Posterior vena cava (tissue), 2 donors: ENCODE measurements at places on chromosomes 12 and 14. TPM values are rescaled to one million over a fixed set of nuclear protein-coding genes. Genes with fewer than 3 reads are reported as not detected.

The LRP1-AS gene
- not detected for total RNA-seq

The RPGRIP1 gene
- 0.10 TPM for total RNA-seq

The B3GNT4 gene
- 0.10 TPM for total RNA-seq

The POTEG gene
- not detected for total RNA-seq

The KRT78 gene
- total RNA-seq: not detected

The SLCO1B1 gene
- not detected for total RNA-seq

DNA sequence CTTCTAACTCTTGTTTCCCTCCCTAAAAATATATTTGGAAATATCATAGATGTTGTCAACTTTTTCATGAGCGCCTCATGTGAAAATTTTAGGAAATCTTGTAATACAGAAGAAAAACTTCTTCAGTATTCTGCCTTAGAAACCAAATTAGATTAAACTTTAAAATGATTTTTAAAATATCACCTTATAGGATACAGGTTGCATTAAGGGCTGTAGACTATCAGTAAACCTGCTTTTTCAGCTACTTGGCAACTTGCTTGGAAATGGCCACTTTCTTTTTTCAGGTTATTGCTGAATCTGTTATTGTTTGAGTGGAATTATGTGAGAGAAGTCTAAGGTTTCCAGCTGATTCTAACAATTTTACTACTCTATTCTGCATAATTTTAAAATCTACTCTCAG is 9.1 kb downstream of the EID3 start:
- no peak for DNase-seq

GRCh38 chr12:131364903-131365820 is 345.7 kb upstream of the SFSWAP start:
- peak; percentile 45 for DNase-seq

DNA sequence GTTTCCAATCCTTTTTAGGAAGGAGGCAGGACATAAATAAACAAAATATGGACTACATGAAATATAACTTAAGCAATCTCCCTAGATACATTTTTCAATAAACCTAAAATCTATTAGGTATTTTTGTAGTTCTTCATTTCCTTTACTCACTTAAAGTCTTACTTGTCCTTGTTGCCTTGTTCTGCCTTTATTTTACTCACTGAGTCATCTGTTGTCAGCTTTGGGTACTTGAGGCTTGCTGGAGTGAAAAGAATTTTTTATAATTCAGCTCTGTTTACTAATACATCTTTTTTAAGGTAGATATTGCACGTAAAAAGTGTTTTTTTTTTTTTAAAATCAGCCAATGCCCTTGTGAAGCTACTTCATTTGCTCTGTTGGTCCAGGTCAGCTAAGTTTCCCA is 216.2 kb downstream of the PELI2 start:
- DNase-seq: no peak

DNA sequence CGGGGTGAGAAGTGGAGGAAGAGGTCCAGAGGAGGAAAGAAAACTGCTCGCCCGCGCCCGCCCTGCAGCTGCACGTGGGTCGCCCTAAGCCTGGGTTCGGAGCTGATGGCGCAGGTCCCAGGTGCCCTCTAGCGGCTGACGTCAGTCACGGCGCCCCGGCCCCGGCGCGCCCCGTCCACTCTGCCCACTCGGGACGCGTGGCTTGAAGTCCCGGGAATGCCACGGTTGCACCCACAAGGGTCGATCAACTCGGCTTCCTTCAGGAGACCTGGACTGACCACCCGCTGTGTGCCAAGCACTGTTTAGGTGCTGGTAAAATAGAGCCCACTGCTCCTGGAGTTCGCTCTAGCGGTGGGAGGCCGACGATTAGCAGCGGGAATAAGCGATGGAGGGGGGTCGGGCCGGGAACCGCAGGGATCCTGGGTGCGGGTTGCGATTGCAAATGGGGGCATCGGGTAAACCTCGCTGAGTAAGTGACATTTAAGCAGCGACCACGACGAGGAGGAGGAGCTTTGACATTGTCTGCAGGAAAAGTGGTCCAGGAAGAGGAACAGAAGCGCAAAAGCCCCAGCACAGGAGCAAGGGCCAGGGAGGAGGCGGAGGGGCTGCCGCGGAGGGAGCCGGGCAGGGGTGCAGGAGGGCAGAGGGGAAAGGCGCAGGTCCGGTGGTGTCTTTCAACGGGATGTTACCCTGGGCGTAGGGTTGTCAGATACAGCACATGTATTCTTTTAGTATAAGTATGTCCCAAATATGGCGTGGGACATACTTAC is 5.1 kb upstream of the ZNF839 start:
- peak; percentile 96 for DNase-seq

- no peak for DNase-seq
Observed at GRCh38 chr12:53078425-53079225, 565 bp downstream of the SPRYD3 start.

DNA sequence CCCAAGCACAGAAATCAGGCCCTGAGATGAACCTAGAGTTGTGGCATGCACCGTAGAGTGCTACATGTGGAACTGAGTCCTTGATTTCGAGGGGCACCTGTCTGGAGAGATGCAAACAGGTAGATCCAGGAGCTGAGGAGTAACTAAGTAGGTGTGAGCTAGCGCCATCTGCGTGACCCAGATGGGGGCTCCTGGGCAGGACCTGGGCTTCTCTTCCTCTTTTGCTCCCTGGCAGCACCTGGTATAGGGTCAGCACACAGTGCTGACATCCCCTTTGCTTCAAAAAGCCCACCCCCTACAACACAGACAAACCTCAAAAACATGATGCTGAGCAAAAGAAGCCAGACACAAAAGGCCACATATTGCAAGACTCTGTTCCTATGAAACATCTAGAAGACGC is 65.8 kb downstream of the PITPNM2 start:
- DNase-seq: no peak

DNA sequence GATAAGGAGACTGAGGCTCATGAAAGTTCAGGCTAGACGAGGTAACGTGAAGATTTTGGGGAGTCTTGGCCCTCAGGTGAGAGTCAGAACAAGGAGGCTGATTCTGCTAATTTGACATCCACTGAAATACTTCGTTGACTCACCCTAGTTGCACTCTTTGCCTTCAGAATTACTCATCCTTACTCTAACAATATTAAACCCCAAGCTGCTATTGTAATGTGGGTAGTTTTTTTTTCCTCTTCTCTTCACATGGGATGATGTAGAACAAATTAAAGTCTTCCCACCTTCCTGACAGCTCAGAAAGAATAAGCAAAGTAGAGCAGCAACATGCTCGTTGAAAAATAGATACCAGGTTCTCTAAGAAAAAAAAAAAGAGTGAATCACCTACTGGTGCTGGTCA is 22.0 kb upstream of the SRRM4 start:
- DNase-seq: no peak

GRCh38 chr14:83467811-83468210 is 1934.2 kb upstream of the SEL1L start:
- no peak for DNase-seq

- no peak for DNase-seq
Observed at GRCh38 chr12:12741660-12742059, 24.5 kb downstream of the CDKN1B start.

DNA sequence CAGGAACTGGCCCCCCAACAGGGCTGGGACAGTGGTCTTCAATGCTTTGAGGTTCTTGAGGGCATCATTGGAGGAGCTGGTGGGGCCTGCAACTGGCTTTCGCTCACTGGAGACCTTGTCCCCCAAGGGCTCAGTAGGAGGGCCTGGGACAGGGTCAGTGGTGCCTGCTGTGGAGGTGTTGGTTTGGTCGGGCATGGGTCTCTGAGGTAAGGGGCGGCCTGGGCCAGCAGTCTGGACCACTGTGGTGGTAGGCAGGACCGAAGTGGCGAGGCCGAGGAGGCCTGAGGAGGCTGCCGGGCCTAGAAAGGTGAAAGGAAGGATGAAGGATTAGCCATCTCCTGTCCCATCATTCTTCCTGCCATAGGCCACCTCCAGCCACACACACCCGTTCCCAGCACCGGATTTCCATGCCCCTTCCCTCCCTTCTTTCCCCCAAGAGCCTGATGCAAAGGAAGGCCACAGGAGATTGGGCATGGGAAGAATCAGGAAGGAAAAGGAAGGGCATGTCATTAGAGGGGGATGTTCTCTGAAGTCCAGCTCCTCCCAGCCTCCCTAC is 28.8 kb downstream of the ZFHX2 start:
- peak; percentile 64 for DNase-seq

- no peak for DNase-seq
Observed at GRCh38 chr12:13536219-13536910, 339.8 kb downstream of the EMP1 start.

DNA sequence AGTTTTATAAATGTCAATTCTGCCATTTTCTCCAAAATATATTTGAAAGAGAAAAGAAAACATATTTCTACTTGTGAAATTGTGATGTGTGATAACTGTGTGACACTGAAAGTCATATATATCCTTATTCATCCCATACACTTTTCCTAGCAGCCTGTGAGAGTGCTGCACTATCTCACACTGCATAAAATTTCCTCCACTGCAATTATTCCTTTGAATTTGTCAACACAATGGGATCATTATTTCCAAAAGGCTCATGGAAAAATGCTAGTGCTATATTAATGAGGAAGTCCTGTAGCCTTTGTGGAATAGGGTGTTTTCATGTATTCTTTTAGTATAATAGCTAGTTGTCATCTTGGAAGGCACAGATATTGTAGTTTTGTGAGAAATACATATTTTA is 504.1 kb downstream of the RPL10L start:
- DNase-seq: no peak

DNA sequence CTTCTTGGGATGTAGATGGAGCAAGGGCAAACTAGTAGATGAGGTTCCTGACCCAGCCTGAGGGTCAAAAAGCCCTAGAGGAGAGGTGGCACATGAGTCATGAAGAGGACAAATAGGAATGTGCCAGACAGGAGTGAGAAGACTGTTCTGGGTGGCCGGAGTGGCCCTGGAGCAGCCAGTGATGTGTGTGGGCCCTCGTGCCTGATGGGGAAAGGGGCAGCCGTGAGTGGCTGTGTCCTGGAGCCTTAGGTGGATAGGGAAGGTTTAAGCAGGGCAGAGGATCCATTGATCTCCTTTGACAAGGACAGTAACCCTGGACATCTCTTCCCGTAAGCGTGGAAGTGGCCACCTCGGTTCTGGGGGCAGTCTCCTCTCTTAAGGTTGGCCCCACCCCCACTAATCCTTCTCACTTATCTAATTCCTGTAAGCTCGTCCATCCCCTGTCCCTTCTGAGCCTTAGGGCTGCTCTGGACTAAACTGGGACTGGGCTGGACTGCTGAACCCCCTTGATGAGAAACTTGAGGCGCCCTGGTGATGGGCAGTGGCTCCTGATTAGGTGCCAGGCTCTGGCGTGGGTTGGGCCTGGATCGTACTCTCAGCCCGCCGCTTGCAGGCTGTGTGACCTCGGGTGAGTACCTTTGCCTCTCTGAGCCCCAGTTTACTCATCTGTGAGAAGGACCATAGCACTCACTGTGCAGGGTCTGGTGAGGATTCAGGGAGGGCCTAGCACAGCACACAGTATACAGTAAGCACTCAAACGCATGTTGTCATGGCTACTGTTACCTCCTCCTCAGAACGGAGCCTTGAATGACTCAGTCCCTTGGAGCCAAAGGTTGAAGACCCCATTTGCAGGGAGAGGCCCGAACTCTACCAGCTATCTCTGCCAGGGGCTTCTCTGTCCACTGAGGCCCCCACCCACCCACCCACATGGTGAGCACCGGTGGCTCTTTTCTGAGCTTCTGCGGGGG is 4.0 kb downstream of the FAM222A start:
- no peak for DNase-seq

DNA sequence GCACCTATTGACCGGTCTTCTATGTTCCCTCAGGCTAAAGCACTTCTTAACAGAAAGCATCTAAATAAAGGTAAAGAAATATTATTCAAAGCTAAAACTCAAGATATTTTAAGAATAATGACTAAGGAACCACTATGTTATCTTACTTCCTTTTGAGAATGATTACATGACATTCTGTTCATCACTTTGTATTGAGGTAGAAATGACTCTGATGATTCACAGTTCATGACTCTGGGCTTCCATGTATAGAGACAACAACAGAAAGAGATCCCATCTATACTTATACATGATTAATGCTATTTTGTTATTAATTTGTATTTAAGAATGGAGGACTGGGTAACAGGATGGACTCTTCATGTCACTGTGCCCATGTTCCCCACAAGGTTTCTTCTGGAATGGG is 218.3 kb upstream of the OR4E1 start:
- DNase-seq: no peak

DNA sequence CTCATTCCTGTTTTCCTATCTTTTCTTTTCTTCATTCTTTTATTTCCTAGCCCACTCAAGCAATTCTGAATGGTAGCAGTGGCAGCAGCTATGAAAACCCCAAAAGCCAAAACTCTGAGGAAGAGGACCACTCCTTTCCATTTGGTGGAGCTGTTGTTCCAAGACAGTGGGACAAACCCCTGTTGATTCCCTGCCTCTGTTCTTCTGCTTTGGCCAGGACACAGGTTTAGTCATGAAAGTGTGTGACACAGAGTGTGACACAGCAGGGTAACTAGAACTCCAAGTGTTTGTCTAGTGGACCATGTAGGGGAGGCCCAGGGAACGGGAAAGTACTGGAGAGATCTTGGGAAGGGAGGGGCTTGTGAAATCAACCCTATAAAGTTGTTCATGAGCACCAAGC is 71.1 kb downstream of the PTCSC3 start:
- no peak for DNase-seq

GRCh38 chr12:109678719-109679118 is 34.9 kb upstream of the FAM222A start:
- DNase-seq: no peak

- no peak for DNase-seq
Observed at GRCh38 chr14:101516401-101516800, 44.9 kb upstream of the DIO3 start.

GRCh38 chr14:24670594-24670993 is 36.6 kb upstream of the GZMB start:
- DNase-seq: no peak

DNA sequence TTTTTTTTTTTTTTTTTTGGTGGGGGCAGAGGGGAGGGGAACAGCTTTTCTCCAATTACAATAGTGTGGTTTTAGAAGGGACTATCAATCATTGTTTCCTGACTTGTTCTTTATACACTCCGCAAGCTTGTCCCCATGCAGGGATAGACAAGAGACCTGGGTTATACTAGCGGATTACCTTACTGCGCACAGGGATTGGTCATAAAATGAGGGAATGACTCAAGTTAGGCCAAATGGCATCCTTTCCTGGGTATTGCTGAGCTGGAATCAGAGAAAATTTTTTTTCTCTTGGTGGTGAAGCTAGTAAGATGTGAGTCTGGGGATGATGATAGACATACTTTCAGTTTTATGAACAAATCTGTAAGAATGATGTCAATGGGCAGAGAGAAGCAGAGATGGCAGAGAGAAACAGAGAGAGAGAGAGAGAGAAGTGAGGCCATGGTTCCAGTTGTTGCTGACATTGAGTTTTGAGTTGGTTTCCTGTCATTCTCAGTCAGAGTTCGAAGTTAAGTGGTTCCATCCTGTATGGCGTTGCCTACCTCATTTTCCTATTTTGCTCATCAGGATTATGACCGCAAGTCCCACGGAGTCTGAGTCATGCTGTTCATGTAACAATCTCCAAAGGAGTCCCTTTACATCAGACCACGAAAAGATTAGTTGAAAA is 59.1 kb upstream of the OTOGL start:
- no peak for DNase-seq

- DNase-seq: no peak
Observed at GRCh38 chr12:58034712-58035111, 93.3 kb downstream of the ATP23 start.

- no peak for DNase-seq
Observed at GRCh38 chr12:89424389-89424788, 72.1 kb upstream of the DUSP6 start.
